ENCODE measurements at places on chromosomes 13 and 19. TPM values are rescaled to one million over a fixed set of nuclear protein-coding genes. Genes with fewer than 3 reads are reported as not detected.

ZNF540 gene
- total RNA-seq = 3.3 TPM

SBK3 gene
- not detected for total RNA-seq

PRR20E gene
- not detected for total RNA-seq

KLK13 gene
- not detected for total RNA-seq

SULT2A1 gene
- 0.32 TPM for total RNA-seq

IGFL1 gene
- total RNA-seq = not detected

FFAR1 gene
- not detected for total RNA-seq

KLK2 gene
- 3.8 TPM for total RNA-seq

ZNF665 gene
- total RNA-seq = 4.4 TPM

INAFM1 gene
- total RNA-seq = 9.1 TPM

PLPPR3 gene
- not detected for total RNA-seq

DNA sequence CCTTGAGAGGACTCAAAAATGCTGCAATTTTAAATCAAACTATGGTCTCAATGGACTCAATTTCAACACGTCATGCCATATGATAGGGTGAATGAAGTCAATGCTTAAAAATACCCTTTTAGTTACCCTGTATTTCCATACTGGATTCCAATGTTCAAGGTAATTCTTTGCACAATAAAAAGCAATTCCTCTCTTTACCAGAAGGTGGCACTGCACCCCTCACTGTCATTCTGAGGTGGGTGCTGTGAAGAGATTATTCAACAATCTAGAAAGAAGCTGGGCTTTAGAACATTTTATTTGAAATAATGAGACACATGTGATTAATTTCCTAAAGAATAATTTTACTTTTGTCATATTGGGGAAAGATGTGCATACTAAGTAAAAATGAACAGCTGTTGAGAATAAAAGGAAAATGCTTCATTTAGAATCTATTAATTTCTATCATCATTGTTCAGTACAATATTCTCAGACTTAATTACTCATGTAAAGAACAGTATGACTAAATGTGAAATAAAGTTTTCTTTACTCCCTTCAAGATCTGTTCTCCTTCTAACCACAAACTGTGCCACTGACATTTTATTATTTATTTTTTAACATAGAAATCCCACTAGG is 789.1 kb downstream of the GPC5 start:
- no peaks in the 10 kb centered on the region for H3K36me3 ChIP-seq
- H3K27me3 ChIP-seq = no peaks in the 10 kb centered on the region
- no peak overlapping the region for H3K27ac ChIP-seq
- H3K4me3 ChIP-seq = no peak overlapping the region

DNA sequence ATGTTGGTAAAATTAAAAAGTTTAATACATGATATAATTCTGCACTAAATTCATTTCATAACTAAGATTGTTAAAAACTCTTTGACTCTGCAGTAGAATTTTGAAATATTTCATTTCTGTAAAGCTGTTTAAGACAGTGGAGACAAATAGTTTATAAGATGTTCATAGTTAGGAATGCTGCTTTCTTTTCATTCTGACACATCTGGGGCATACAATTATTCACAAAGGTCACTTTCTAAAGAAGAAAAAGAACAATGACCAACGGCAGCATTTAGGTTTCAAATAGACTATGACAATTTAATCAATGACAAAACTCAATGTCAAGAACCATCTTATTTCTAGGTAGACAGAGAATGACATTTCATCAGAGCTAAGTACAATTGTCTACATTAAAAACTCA is 1422.1 kb downstream of the PCDH9 start:
- no peaks in the 10 kb centered on the region for H3K27me3 ChIP-seq
- H3K27ac ChIP-seq = no peak overlapping the region
- H3K4me3 ChIP-seq = no peak overlapping the region

- no peaks in the 10 kb centered on the region for H3K27me3 ChIP-seq
- peak within 1 kb of the TSS; percentile 99 for H3K4me3 ChIP-seq
- peak; percentile 92 for DNase-seq
- peaks cover 50% of the 10 kb centered on the region for H3K4me1 ChIP-seq
Observed at GRCh38 chr13:49996951-49997895, at the start of gene TRIM13. TSS of gene TRIM13 (plus strand) at chr13:49997042. CDS start at chr13:50011941, 14,899 bp downstream.

- no peaks in the 10 kb centered on the region for H3K4me1 ChIP-seq
- no peaks in the 10 kb centered on the region for H3K36me3 ChIP-seq
- DNase-seq = no peak
- H3K4me3 ChIP-seq = no peak overlapping the region
- H3K27ac ChIP-seq = no peak overlapping the region
Observed at GRCh38 chr13:114199954-114200353, 20.9 kb downstream of the CFAP97D2 start.

DNA sequence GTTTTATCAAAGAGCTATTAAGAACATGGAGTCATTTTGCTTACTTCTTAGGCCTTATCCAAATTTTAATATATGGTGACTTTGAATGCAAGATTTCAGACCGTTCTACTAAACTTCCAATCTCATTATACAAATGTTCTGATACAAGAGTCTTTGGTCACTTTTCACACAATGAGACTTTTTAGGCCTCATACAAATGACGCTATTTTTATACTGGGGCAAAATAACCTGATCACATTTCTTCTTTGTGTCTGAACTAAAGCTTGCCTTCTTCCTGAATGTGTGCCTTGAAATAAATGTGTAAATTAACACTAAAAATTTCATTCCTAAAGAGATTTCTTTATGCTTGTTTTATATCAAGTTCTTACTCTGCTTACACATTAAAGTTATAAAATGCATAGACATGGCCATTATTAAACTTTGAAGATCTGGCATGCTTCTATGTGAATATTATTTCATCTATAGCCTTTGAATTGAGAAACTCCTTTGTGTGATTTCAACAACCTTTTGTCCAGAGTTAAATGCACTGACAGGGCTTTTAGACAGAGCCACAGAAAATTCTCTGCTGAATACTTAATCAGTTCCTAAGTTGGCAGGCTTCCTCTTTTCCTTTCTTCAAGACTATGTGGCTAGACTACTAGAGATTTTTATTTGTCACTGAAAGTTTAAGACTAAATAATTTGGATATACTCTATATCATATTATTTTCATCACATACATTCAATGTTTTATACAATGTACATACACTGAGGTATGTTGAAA is 86.1 kb downstream of the EDNRB start:
- no peak overlapping the region for H3K4me3 ChIP-seq
- no peak for DNase-seq
- no peaks in the 10 kb centered on the region for H3K4me1 ChIP-seq
- H3K27ac ChIP-seq = no peak overlapping the region

- peaks cover 34% of the 10 kb centered on the region for H3K27me3 ChIP-seq
- DNase-seq = no peak
- H3K27ac ChIP-seq = no peak overlapping the region
- peaks cover 6% of the 10 kb centered on the region for H3K4me1 ChIP-seq
- no peaks in the 10 kb centered on the region for H3K36me3 ChIP-seq
Observed at GRCh38 chr19:40507892-40508291, 41.1 kb downstream of the SPTBN4 start.

- no peaks in the 10 kb centered on the region for H3K36me3 ChIP-seq
- H3K27ac ChIP-seq = no peak overlapping the region
- no peak for DNase-seq
- H3K4me1 ChIP-seq = no peaks in the 10 kb centered on the region
- H3K4me3 ChIP-seq = no peak overlapping the region
Observed at GRCh38 chr19:31880283-31880682, 465.1 kb upstream of the ZNF507 start.

GRCh38 chr13:39201180-39201579 is 162.9 kb downstream of the NHLRC3 start:
- H3K36me3 ChIP-seq = no peaks in the 10 kb centered on the region
- DNase-seq = no peak
- no peak overlapping the region for H3K27ac ChIP-seq
- no peak overlapping the region for H3K4me3 ChIP-seq
- H3K4me1 ChIP-seq = no peaks in the 10 kb centered on the region
- H3K27me3 ChIP-seq = no peaks in the 10 kb centered on the region

DNA sequence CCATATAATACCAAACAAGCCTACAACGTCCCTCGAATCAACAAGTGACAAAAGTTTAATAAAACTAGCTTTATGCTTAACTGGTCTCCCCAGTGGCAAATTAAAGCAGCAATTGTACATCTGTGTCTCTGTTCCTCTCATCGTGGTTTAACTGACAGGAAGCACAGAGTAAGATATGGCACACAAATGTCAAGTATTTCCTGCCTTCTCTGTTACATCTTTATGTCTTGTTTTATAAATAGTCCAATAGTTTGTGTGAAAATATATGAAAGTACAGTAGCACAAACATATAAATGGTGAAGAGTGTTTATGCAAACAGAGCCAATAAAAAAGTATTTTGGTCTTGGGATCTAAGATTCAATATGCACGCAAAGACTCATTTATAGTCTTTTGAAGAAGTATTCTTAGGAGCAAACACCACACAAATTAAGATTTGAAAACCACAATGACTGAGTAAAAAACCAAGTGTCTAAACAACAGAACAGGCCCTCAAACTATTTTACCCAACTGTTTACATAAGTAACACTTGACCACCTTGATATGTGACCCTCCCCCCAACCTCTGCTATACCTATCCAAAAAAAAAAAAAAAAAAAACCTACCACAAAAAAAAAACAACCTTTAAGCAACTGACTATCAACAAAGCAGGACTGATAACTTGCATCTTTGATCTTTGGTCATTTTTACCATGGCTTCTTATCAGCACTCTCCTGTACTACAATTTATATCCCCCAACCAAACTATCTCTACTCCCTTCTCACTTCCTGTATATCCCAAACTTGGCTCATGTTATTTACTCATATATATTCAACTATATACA is 14.0 kb downstream of the ELF1 start:
- DNase-seq = no peak
- peaks cover 40% of the 10 kb centered on the region for H3K4me1 ChIP-seq
- H3K4me3 ChIP-seq = no peak overlapping the region
- H3K27me3 ChIP-seq = no peaks in the 10 kb centered on the region
- peak overlapping the region; percentile 74 for H3K27ac ChIP-seq

GRCh38 chr13:100680131-100680530 is 5.5 kb upstream of the TMTC4 start:
- H3K36me3 ChIP-seq = no peaks in the 10 kb centered on the region
- no peak for DNase-seq
- H3K27ac ChIP-seq = no peak overlapping the region
- H3K4me1 ChIP-seq = no peaks in the 10 kb centered on the region

GRCh38 chr19:43372462-43372861 is 19.0 kb downstream of the CD177 start:
- H3K4me1 ChIP-seq = no peaks in the 10 kb centered on the region
- no peak overlapping the region for H3K4me3 ChIP-seq
- H3K27ac ChIP-seq = no peak overlapping the region
- H3K36me3 ChIP-seq = no peaks in the 10 kb centered on the region

DNA sequence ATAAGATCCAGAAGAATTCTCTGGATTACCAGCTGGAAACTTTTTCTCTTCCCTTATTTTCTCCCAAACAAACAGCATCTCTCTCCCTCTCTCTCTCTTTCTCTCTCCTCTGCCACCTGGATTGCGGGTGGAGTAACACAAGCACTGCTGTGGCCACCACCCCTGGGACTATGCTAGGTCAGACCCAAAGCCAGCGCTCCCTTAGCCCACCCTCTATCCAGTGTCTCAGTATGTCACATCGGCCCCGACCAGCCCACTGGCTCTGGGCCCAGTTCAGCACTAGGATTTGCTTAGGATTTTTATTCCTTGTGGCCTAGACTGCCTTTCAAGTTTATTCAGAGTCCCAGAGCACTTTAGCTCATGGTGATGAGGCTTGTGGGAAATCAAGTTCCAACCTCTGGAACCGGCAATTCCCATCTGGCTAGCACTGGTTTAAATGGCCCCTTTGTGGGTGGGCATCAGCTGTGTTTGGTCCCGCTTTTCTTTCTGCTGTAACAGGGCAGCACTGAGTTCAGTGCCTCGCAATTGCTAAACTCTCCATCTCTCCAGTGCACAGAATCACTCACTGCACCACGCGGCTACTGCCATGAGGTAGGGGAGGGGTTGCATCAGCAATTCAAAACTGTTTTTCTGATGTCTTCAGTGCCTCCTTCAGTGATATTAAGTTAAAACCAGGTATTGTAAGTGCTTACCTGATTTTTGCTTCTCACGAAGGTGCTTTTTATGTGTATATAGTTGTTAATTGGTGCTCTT is 1623.1 kb downstream of the SLITRK5 start:
- H3K4me1 ChIP-seq = no peaks in the 10 kb centered on the region
- no peak overlapping the region for H3K4me3 ChIP-seq
- H3K27me3 ChIP-seq = no peaks in the 10 kb centered on the region
- no peak for DNase-seq
- H3K36me3 ChIP-seq = no peaks in the 10 kb centered on the region
- H3K27ac ChIP-seq = no peak overlapping the region

GRCh38 chr19:12985049-12985776 is 10.1 kb upstream of the NFIX start:
- peaks cover 5% of the 10 kb centered on the region for H3K4me1 ChIP-seq
- no peaks in the 10 kb centered on the region for H3K36me3 ChIP-seq
- H3K27ac ChIP-seq = peak overlapping the region; percentile 72
- peak; percentile 88 for DNase-seq

GRCh38 chr19:49014123-49014869 is 2.6 kb downstream of the LHB start:
- H3K36me3 ChIP-seq = no peaks in the 10 kb centered on the region
- DNase-seq = no peak
- peaks cover 15% of the 10 kb centered on the region for H3K27me3 ChIP-seq
- H3K27ac ChIP-seq = no peak overlapping the region

DNA sequence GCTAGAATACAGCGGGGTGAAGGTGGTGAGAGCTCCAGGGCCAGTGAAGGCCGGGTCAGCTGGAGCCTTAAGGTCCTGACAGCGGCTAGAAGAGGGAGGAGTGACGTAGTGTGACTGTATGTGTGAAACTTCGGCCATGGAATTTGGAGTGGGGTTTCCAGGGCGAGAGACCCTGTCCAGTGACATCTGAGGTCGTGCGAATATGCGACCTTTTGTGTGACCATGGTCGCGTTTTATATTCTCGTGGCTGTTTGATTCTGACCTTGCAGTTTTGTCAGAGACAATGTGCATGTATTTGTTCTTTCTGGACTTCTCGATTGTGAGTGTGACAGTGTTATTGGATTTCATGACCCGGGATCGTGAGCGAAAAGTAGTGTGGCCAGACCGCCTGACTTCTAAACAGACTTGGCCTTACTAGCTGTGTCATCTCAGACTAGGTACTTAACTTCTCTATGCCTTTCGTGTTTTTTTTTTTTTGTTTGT is 405 bp upstream of the ZNF569 start:
- peaks cover 25% of the 10 kb centered on the region for H3K4me1 ChIP-seq
- H3K4me3 ChIP-seq = peak overlapping the region; percentile 77
- H3K27me3 ChIP-seq = no peaks in the 10 kb centered on the region
- DNase-seq = no peak
- H3K36me3 ChIP-seq = no peaks in the 10 kb centered on the region
- H3K27ac ChIP-seq = peak overlapping the region; percentile 95

- no peak for DNase-seq
- H3K27me3 ChIP-seq = no peaks in the 10 kb centered on the region
Observed at GRCh38 chr13:37811441-37811840, 58.1 kb downstream of the TRPC4 start.
